Stimulated activated CD4-positive, alpha-beta T cell treated with anti-CD3 and anti-CD28 coated beads, Interleukin-4, amount 100 ng/mL, for 24 hours (primary cell): ENCODE measurements at places on chromosomes 2 and 18.

DNA sequence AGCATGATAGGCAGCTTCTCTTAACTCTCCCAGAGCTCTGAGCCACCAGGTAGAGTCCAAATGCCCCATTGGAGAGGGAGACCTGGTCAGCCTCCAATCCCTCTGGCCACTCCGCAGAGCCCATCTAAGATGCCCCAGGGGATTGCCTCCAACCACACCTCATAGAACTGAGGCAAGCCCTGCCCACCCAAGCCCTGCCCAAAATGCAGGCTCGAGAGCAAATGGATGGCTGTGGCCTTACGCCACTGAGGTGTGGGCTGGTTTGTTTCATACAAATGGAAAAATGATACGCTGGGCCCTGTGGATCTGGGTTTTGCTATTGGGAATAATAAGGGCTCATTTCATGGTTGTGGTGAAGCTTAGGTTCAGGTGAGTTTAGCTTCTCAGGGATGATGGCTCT, 3.0 kb upstream of the TFCP2L1 start:
- DNase-seq: no peak

GRCh38 chr2:131031431-131031841, 61.8 kb downstream of the FAM168B start:
- DNase-seq: no peak

DNA sequence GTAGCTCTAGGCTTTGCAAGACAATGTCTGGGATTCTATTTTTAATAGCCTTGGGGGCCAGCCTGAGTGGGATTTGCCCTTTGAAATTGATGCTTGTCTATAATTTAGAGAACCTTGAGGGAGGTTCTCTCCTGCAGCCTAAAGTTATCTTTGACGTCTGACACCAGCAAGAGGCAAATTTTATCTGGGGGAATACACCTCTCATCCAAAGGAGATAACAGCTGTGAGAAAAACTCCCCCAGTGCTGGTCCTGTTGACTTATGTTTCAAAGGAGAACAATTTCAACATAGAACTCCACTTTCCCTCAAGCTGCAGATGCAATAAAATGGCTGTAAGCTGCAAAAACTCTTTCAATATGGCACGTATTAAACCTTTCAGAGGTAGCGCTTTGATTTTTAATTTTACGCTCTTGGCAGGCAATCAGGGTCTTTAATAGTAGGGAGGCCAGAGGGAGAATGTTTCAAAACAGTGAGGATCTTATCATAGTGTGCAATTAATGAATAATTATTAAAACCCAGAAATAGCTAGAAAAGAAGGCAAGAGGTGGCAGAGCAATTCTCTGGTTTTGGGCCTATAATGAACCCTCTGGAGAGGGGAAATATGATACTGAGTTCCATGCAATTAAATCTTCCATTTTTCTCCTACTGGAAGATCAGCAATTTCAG, 62.4 kb downstream of the LYPD1 start:
- no peak for DNase-seq

- DNase-seq: no peak
Observed at GRCh38 chr2:75174981-75175380, 24.3 kb downstream of the TACR1 start.

DNA sequence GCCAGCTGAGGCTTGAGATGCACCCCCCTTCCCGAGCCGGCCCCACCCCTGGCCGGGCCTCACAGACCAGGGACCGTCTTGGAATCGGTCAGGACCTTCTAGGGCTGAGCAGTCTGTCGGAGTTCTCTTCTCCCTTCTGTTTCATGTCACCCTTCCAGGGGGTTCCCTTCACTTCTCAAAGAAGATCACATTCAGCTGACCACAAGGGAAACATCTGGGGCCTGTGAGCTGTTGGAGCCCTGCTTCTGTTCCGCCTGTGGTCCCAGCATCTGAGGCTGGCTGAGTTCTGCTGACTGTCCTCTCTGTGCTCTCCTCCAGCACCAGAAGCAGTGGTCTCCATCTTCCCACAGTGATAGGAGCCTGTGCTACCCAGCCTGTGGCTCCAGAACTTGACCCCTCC, 106.5 kb downstream of the SEPTIN10 start:
- no peak for DNase-seq

- DNase-seq: no peak
Observed at GRCh38 chr18:32243358-32243757, 53.5 kb downstream of the MEP1B start.

- DNase-seq: no peak
Observed at GRCh38 chr2:133411857-133412256, 156.4 kb downstream of the NCKAP5 start.

DNA sequence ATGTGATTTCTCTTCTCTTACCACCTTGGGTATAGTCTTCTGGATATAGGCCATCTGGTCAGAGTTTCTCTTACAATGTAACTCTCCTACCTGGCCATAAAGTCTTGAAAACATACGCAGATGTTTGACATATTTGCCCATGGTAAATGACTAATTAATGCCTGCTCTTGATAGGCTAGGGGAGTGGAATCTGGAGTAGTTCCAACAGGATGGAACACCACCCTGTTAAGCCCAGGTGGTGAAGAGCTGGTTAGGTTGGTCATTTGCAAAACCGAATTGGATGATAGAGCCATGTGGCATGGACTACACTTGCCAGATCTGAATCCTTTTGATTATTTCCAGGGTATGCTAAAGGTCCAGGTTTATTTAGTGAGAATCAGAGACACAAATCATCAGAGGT, 36.5 kb downstream of the HADHB start:
- no peak for DNase-seq

GRCh38 chr2:65706411-65706810, 274.0 kb upstream of the SPRED2 start:
- no peak for DNase-seq

DNA sequence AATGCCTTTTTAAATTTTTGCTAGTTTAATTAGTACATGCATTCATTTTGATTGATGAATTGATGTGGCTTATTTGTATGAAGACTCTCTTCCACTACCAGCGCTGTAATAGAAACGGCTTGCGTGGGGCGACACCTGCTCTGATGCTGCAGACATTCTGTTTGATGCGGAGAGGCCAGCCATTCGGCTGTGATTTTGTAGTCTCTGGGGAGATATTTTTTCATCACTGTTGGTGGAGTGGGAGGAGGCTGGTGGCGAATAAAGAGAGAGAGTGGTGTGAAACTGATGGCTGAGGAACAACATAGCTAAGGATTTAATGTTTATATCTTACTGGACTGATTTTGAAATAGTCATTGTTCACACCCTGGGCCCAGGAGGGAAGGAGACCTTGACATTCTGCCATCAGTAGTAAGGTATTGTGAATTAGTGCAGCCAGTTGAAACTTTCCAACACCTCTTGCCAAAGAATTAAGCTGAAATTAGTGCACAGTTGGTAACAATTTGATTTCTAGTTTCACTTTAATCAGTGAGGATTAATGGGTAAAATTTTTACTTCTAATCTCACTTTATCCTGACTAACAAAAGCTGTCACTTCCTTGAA, 224.1 kb downstream of the MTX2 start:
- DNase-seq: no peak

- no peak for DNase-seq
Observed at GRCh38 chr2:226583715-226584114, 215.9 kb downstream of the IRS1 start.

DNA sequence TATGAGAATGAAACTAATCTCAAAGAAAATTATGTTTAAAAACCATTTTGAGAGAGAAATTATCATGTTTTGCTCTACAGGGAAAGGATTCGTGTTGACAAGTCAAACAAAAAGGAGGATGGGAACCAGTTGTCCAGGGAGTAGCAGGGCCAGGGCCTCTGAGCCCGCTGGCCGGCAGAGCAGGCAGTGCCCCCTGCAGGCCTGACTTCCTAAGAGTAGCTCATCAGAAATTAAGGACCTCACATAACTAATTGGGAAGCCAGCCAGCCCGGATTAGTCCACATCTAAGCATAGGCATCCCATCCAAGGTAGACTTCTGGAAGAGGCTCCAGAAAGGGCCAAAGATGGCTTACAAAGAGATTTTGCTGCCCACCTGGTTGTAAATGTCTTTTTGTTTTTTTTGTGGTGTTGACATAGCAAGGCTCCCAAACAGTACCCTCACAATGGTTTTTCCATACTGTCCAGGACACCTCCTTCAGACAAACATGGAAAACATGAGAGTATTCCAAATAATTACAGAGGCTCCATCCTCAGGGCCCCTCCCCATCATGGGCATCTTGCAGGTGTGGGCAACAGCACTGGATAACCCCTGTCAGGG, 241.2 kb upstream of the TANK start:
- DNase-seq: peak; percentile 23

- no peak for DNase-seq
Observed at GRCh38 chr2:179837408-179837807, 24.0 kb downstream of the ZNF385B start.

DNA sequence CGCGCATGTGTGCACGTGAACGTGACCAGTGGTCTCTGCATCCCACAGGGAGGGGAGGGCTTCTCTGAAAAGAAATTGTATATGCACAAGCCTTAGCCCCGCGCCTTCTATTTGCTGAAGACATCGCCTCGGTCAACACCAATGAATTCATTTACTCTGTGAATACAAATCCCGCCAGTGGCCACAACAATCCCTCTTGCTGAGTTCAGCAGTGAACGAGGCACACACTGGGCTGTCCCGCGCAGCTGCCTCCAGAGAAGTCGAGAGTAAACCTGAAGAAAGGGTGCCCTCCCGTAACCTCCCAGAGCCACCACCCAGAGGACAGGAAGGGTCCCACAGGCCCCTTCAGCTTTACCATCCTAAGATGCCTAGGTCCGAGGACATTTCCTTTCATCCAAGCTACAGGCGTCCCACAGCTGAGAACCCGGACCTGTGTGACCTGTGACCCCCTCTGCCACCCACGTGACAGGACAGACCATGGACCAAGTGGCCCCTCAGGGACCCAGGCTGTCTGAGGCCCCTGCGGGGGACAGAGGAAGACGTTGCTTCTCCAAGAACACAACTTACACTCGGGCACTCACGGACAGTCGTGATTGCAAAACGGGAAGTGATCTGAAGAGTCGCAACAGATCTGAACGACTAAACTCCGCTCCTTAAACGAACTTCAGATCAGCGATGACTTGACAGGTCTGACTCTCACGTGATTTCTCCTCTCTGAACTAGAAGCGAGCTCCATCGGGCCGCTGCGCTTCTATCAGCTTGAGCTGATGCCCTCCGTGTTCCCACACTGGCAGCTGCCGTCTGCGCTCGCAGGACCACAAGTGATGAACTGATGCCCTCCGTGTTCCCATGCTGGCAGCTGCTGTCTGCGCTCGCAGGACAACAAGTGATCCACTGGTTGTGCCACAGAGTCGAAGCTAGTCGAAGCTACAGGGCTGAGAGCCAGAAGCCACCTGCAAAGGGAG, 92.7 kb downstream of the ZNF516 start:
- no peak for DNase-seq

GRCh38 chr18:10057894-10058791, 144.3 kb downstream of the VAPA start:
- DNase-seq: no peak

DNA sequence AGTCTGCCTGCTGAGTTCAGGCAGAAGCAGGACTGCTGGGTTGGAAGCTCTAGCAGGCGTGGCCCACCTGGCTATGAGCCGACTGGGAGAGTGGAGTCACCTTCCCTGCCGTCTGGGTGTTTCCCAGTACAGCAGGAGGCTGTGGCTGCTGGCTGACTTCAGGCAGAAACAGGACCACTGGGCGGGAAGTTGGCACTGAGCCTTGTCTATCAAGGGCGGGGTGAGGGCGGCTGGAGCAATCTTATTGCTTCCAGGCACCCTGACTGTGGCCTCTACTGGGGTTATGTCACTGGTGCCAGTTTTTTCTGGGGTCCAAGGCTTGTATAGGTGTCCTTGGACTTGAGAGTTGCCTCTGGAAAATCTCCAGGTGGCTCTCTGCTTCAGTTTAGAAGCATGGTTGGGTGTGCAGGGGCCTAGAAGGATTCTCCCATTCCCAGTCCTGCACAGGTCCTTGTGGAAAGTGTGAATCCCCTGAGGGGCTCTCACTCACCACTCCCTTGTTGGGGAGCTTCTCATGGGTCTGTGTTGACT, 30.5 kb downstream of the LTBP1 start:
- no peak for DNase-seq

- DNase-seq: no peak
Observed at GRCh38 chr18:3184275-3184963, 35.3 kb downstream of the MYOM1 start.

GRCh38 chr2:4507661-4508060, 804.3 kb downstream of the DCDC2C start:
- DNase-seq: no peak

DNA sequence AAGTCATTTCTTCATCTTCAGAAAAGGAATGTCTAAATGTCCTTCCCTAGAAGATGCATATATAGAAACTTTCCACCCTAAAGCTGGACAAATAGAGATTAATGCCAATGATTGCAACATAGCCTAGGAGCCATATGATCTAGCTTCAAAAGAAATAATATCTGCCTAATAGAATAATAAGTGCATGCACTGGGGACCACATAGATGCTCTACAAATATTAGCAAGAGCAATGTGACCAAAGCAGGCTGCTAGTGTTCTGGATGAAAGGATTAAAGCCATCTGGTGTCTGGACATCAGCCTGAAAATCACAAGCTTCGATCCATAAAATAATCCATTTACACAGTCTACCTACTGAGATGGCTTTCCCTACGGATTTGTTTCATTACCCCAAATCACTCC, 280.1 kb upstream of the KLHL14 start:
- DNase-seq: no peak

GRCh38 chr2:28606986-28607441, 111.2 kb downstream of the PLB1 start:
- DNase-seq: no peak

- DNase-seq: no peak
Observed at GRCh38 chr2:226216575-226216974, 583.0 kb downstream of the IRS1 start.

GRCh38 chr2:160251569-160251968, 51.5 kb upstream of the ITGB6 start:
- no peak for DNase-seq

GRCh38 chr2:56613920-56614319, 430.1 kb downstream of the CCDC85A start:
- DNase-seq: no peak

DNA sequence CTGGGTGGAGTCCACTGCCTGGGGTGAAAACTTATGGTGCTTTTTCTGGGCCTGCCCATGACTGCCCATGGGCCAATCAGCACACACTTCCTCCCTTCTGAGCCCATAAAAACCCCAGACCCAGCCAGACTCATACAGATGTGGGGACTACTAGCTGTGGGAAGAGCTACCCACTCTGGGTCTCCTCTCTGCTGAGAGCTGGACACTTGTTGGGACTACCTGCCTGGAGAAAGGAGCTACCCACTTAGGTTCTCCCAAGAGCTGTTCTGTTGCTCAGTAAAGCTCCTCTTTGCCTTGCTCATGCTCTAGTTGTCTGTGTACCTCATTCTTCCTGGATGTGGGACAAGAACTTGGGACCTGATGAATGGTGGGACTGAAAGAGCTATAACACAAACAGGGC, 119.6 kb upstream of the SLC38A11 start:
- DNase-seq: no peak

- DNase-seq: no peak
Observed at GRCh38 chr2:45888167-45888566, 236.7 kb downstream of the PRKCE start.

DNA sequence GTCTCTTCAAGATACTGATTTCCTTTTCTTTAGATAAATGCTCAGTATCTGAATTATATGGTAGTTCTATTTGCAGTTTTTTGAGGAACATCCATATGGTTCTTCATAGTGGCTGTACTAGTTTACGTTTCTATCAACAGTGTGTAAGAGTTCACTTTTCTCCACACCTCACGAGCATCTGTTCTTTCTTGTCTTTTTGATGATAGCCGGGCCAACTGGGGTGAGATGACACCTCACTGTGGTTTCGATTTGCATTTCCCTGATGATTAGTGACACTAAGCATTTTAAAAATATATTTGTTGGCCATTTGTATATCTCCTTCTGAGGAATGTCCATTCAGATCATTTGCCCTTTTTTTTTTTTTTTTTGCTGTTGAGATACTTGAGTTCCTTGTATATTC, 458.8 kb downstream of the SETBP1 start:
- DNase-seq: no peak
